ENCODE measurements at places on chromosomes 2 and 18.

DNA sequence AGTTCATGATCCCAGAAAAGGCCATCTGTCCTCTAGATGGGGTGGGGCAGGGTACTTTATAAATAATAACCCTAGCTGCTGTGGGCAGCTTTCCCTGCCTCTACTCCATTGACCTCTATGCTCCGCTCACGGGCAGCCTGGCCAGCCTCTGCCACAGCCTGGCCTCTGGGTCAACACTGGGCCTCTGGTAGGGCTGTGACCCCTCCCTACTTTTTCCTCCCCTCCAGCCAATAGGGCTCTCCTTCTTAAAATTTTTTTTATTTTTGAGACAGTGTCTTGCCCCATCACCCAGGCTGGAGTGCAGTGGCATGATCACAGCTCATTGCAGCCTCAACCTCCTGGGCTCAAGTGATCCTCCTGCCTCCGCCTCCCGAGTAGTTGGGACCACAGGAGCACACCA, 4.1 kb upstream of the GAREM2 start:
- DNase-seq, result no peak

DNA sequence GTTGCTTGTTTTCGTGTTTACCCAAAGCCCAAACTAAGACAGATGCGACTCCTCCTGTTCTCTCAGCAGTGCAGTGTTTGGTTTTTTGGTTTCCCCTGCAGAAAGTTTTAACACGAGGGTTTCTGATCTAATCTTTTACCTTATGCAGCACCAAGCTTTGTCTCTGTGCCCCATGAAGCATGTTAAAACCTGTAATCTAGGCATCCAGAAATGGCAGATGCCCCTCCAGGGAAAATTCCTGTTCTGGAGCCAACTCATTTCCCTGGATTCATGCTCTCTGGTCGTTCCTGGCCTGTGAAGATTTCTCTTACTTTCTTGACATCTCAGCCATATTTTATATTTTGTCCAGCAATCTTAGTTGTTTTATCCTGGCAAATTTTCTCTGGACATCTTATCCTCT, 91.5 kb downstream of the LTBP1 start:
- no peak for DNase-seq

- no peak for DNase-seq
These were observed 113.7 kb upstream of the NRP2 start for GRCh38 chr2:205568620-205569019.

GRCh38 chr2:9100080-9100876, 96.8 kb upstream of the MBOAT2 start:
- no peak for DNase-seq

DNA sequence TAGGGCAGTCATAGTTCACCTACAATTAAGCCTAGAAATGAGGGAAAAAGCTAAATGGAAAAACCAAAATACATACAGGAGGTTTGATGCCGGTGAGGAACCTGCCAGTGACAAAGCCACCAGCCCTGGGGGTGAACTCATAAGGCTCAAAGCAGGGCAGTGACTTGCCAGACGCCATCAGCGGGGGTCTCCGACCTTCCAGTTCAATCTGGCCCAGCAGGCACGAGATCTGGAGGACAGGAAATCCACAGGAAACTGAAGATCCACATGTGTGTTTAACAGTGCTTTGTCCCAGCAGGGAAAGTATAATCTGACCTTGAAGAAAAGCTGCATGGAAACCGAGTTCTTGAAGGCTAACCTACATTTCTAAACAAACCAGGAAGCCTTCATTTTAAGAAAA, 60.1 kb downstream of the POLR1A start:
- no peak for DNase-seq

- DNase-seq, result peak; percentile 39
These were observed 41.3 kb downstream of the TMEM18 start for GRCh38 chr2:635687-636621.

DNA sequence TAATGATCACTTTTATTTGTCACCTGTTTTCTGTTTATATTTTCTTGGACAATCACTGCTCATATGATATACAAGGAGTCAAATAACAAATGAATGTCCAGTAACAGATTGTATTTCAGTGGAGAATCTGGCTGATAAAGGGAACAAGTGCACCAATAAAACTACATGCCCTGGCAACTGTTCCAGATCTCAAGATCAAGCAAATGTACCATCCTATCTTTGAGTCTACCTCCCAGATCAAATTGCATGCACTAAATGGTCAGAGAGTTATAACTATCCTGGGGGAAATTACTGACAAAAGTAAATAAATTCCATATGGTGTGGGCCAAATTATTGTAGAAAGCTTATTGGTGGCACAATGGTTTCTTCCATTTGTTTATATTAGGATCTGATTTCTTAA, 452.8 kb downstream of the MBD2 start:
- DNase-seq, result no peak

GRCh38 chr2:197079414-197079813, 152.9 kb upstream of the PGAP1 start:
- DNase-seq, result no peak

GRCh38 chr2:64760128-64760527, 106.4 kb upstream of the SERTAD2 start:
- DNase-seq, result no peak

GRCh38 chr2:24552836-24553235, 61.8 kb downstream of the NCOA1 start:
- no peak for DNase-seq

GRCh38 chr2:27095745-27096651, 9.4 kb downstream of the KHK start:
- DNase-seq, result peak; percentile 76

GRCh38 chr2:26706616-26707473, 14.3 kb downstream of the KCNK3 start:
- peak; percentile 63 for DNase-seq

DNA sequence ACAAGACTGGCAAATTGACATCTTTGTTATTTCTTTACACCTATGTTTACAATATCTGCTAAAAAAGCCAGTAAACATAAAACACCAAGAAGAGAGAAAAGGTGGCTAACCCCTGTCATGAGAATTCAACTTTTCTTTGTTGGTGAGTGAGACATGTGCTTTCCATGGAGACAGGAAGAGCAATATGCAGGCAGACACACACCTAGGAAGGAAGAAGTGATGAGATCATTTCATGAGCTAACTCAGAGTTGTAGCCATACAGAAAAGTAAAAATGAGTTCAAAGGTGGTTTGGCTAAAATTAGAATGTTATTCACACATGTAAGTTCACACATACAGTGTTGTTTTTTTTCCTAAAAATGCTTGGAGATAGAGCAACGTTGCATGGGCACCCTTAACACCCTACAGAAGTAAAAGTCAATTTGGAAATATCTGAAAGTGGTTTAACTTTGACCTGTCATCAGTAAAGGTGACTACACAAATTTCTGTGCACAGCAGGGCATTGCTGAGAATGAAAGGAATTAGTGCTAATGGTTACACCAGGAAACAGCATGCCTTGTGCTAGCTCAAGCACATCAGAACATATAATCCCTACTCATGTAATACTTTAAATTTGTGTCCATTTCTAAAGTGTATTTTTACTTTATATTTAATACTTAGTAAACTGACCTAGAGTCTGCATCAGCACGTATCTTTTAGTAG, 557.6 kb downstream of the CBLN2 start:
- DNase-seq, result no peak

DNA sequence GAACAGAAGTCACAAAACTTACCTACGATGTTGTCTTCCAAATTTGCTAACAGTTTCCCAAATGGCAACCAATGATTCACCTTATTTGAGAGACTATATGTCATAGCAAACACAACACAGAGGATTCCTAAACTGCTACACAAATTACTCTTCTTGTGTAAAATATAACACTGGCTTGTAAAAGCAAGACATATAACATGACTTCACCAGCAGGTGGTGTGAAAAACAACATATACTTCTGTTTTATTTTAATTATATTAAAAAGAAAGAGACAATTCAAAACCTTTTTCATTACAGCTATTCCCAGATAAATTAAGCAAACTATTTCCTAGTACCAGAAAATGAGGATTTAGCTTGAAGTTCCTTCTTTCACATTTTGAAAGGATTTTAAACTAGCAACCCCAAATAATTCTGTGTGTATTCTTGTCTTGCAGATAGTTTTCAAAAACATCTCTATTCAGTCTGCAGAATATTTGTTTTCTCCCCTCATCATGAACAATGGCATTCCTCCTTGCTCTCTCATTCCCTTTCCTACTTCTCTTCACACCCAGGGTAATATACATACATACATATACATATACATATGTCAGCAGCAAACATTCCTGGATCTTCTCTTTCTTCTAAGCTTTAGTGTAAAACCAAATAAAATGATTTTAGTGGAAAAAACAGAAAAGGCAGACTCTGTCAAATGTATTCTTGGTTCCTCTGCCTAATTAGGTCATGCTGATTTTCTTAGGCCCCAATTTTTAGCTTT, 62.1 kb downstream of the SCN3A start:
- DNase-seq, result no peak

DNA sequence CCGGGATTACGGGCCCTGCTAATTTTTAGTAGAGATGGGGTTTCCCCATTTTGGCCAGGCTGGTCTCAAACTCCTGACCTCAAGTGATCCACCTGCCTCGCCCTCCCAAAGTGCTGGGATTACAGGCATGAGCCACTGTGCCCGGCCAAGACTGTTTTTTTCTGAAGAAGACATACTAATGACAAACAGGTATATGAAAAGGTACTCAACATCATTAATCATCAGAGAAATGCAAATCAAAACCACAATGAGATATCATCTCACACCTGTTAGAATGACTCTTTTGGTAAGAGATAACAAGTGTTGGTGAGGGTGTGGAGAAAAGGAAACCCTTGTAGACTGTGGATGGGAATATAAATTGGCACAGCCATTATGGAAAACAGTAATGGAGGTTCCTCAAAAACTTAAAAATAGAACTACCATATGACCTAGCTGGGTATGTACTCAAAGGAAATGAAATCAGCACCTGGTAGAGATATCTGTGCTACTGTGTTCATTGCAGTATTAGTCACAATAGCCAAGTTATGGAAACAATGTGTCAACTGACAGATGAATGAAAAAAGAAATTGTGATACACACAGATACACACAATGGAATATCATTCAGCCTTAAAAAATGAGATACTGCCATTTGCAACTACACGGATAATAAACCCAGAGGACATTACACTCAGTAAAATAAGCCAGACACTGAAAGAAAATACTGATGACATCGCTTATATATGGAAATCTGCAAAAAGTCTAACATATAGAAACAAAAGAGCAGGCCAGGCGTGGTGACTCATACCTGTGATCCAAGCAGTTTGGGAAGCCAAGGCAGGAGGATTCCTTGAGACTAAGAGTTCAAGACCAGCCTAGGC, 20.8 kb downstream of the SOS1 start:
- DNase-seq, result no peak

DNA sequence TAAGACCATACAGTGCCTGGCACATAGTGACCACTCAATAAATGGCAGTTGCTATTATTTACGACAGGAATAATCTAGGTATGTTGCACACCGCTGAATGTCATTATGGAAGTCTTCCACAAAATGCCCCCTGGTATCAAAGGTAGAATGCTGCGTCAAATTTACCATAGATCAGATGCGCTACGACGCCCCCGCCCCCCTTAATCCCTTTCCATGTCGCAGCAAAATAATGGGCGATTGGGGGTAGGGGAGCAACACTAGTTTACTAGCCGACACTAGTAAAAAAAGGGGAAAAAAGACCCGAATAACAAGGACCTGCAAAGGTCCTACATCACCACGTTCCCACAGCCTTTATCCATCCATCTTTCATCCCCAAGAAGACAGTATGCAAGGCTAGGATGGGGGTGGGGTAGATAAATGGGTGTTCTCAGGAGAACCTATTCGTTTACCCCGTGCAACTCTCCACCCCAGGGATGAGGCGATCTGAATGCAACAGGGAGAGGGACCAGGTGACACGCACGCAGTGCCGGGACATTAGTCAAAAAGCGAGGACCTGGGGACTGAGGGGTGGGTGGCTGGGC, 455 bp downstream of the PREPL start:
- DNase-seq, result no peak

All from ecto neural progenitor cell (in vitro differentiated cells).